ENCODE measurements at places on chromosomes 12 and 14.

DNA sequence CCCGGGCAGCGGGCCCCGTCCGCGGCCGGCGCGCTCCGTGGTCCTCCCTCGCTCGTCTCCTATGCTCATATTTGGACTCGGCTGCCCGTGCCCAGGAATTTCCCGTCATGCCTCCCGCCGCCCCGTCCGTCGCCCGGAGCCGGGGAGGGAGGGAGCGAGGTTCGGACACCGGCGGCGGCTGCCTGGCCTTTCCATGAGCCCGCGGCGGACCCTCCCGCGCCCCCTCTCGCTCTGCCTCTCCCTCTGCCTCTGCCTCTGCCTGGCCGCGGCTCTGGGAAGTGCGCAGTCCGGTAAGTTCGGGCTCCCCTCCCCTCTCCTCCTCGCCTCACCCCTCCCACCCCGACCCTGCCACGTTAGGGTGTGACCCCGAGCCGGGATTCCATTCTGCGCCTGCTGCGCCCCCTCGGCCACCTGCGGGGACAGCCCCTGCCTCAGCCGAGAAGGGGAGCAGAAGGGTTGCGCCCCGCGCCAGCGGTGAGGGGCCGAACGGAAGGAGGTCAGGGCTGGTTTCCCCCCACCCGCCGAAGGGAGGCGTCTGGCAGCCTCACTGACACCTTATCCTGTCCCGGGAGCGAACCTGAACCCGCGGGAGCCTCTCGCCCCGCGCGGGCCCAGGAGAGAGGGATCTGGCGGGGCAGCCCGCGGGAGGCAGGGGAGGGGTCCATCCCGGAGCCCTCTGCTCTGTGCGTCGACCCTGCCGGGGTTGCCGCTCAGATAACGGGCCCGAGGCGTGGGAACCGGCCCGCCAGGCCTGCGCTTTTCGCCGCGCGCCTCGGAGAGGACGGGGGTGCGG lies at the start of gene MSRB3:
TSS of gene MSRB3 (plus strand) at position 108 of the 793 bp plus-strand sequence. CDS start 29,897 bp downstream, outside the sequence.
- DNase-seq = peak; percentile 90

GRCh38 chr12:51832354-51833107 lies 16.0 kb downstream of the FIGNL2 start:
- no peak for DNase-seq

- no peak for DNase-seq
Measured at GRCh38 chr12:110782094-110782493, 39.4 kb upstream of the PPP1CC start.

DNA sequence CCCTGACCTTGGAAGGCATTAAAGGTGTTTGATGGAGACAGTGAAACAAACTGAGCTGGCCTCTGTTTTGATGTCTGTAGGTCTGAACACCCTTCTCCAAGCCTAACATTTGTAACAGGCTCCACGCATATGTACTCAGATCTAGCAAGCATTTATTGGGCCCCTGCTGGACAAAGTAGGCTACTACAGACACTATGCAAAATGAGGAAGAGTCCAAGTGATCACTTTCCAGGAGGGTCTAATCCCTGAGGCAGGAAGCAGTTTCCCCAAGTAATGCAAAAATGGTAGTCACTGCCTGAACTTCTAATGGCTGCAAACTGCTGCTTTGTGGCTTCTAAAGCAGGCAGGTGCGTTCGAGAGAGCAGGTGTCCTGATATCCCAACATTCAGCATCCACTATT lies 405.8 kb downstream of the MED13L start:
- peak; percentile 70 for DNase-seq

DNA sequence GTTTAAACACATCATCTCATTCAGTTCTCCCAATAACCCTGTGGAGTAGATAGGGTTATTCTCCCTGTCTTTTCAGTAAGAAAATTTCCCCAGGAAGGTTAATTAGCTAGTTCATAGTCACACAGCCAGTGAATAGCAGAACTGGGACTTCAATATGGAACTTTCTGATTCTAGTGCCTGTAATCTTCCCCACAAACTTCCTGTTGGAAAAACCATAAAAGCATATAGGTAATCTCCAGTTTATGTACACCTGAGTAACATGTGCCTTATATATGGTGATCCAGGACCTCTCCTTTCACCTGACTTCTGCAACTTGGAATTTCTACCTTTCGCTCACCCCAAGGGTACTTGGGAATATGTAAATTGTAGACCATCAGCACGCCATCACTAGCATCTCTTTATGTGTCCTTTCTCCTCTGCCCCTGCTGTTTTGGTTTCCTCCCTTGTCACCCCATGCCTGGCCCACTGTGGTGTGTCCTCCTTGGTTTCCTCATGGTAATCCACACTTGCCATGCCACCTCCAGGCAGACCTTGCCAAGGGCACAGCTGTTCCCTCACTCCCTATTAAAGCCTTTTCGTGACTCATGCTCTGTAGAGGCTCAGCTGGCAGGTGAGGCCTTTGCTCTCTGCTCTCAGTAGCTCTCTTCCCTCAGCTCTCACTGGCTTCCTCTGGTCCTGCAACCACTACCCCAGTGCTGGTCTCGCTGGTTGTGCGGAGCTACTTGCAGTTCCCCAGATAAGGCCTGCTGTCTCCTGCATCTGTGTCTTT lies 16.7 kb downstream of the TBC1D30 start:
- DNase-seq = no peak

Data from iPS-NIHi11 (cell line).